Stimulated activated CD4-positive, alpha-beta T cell treated with anti-CD3 and anti-CD28 coated beads, TNF-alpha, amount 100 ng/mL, for 4 hours (primary cell): ENCODE measurements at places on chromosomes 1 and 21.

DNA sequence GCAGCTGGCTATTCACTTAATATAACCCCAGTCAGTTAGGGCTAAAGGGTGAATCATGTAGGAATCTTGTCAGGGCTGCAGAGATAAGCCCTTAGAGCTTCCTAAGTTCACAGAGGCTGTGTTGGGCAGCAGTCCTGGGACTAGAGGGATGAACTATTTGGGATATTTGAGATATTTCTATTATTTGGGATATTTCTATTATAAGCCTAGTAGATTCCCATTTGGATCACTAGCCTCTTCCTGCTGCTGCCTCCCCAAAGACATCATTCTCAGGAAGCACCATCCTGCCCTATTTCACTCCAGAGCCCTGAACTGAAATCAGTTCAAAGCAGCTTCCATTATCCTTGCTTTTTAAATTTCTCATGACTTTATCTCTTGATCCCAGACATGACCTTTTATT, 501.3 kb downstream of the NUF2 start:
- DNase-seq: no peak

GRCh38 chr1:7942214-7942921, 1.7 kb upstream of the TNFRSF9 start:
- DNase-seq: no peak

DNA sequence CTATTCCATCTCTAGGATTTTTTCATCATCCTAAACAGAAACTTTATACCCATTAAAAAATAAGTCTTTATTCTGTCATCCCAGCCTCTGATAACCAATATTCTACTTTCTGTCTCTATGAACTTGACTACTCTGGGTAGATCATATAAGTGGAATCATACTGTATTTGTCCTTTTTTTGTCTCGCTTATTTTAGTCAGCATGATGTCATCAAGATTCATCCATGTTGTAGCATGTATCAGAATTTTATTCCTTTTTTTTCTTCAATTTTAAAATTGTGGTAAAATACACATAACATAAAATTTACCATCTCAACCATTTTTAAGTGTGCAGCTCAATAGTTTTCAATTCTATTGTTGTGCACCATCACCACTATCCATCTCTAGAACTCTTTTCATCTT, 90.0 kb downstream of the SYT14 start:
- DNase-seq: no peak

DNA sequence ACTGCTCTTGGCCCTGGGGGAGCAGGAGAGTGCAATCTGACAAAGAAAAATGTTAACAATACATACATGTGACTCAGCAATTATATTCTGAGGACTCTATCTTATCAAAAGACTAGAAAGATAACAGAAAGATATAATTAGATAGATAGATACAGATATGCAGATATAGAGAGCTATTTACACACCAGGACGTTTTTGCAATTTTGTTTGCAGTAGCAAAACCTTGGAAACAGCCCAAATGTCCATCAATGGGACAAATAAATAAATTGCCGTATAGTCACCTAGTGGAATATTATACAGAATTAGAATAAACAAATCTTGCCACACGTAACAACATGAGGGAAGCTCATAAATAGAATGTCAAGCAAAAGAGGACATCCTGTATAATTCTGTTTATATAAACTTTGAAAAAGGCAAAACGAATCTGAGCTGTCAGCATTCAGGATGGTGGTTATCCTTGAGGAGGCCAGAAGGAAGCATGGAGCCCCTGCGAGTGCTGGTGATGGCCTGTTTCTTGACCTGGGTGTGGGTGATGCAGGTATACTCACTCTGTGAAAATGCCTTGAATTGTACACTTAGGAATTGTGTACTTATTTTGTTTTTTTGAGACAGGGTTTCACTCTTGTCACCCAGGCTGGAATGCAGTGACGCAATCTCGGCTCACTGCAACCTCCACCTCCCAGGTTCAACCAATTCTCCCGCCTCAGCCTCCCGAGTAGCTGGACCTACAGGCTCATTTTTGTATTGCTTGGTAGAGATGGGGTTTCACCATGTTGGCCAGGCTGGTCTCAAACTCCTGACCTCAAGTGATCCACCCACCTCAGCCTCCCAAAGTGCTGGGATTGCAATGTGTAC, 12.8 kb upstream of the TRIM63 start:
- no peak for DNase-seq

- DNase-seq: no peak
Measured at GRCh38 chr1:95246511-95246910, 12.5 kb downstream of the RWDD3 start.
